ENCODE measurements at places on chromosomes 3 and 15. TPM values are rescaled to one million over a fixed set of nuclear protein-coding genes. Genes with fewer than 3 reads are reported as not detected.

DNA sequence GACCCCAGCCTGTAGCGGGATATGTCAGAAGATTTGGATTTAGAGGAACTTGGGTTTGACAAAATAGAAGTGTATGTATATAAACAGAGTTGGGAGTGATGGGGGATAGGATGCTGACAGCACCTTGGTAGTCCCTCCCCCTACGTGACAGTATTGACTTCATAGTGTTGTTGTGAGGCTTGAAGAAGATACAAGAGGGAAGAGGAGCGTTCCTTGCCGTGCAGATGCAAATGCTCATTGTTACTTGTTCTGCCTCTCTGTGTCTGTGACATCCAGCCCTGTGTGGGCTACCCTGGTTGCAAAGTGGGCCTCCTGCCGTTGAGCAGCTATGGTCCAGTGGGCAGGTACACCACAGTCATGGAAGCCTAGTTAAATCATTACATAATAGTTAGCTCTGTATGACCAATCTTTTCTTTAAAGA is 45.0 kb downstream of the SMAD3 start:
- ATAC-seq, result no peak

- ATAC-seq, result no peak
These were observed 17.6 kb downstream of the C15orf62 start for GRCh38 chr15:40787344-40787841.

DNA sequence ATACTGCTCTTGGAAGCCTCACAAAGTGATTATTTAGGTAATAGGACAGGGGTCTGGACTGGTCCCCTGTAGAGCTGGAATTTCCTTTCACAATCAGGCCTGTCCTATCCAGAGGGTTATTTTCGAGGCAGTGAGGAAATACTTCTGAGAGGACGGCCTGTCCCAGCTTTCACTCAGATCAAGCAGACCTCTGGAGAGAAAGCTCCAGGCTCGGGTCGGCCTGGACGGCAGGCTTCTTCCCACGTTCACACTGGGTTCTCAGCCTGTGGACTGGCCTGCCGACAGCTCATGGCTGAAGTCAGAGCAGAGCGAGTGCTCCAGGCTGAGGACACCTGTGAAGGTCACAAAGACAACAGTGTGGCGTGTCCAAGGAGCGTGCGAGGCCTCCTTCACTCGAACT is 405.3 kb downstream of the VPS13C start:
- no peak for ATAC-seq

DNA sequence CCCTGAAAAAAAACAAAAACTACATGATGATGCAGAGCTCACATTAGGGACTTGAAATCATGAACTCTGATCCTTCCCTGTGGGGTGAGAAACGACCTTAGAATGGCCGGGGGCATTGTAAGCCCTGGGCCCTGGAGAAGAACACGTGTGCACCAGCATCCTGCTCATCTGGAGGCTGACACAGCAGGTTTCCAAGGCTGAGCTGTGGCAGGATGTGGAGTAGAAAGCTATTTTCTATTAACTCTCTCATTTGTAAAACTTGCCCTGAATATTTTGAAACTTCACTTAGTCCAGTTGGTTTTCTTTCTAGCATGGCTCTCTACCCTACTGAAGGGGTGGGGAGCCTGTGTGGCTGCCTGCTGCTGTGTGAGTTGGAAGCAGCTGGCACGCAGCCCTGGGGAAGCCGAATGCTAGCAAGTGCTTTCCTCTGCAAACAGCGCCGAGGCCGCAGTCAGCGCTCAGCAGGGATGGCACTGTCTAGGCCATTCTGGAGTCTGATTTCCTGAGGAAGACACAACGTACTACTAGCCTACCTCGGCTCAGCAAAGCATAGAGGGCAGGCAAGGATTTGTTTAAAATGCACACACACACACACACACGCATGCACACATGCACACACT is 58.0 kb downstream of the GABRG3 start:
- ATAC-seq, result peak; percentile 51

GRCh38 chr3:82055792-82056191 is 294.3 kb upstream of the GBE1 start:
- ATAC-seq, result no peak

- ATAC-seq, result no peak
These were observed 140.6 kb upstream of the PRR20G start for GRCh38 chr3:127428344-127428997.

DNA sequence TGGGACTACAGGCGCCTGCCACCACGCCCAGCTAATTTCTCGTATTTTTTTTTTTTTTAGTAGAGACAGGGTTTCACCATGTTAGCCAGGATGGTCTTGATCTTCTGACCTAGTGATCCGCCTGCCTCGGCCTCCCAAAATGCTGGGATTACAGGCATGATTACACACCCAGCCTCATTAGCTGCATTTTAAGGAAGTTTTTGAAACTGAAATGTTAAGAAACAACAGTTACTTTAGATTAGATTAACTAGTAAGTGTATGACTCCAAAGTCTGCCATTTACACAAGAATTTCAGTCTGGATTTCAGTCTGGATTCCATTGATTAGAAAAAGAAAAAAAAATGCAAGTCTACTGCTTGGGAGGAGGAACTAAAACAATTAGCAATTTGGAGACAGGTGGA is 24.5 kb upstream of the VPS39 start:
- no peak for ATAC-seq

GRCh38 chr15:78207110-78207458 is 27.3 kb downstream of the ACSBG1 start:
- no peak for ATAC-seq

GRCh38 chr15:65339920-65340319 is 35.4 kb downstream of the RNU5B-1 start:
- peak; percentile 25 for ATAC-seq

- no peak for ATAC-seq
These were observed 53.9 kb downstream of the SYNM start for GRCh38 chr15:99158626-99159412.

GRCh38 chr15:48541341-48542278 is 103.9 kb downstream of the FBN1 start:
- no peak for ATAC-seq

Gene SLC6A11
- 0.30 TPM for total RNA-seq

Measured in motor neuron (in vitro differentiated cells).